GM12892 (cell line): ENCODE measurements at places on chromosomes 4 and X.

DNA sequence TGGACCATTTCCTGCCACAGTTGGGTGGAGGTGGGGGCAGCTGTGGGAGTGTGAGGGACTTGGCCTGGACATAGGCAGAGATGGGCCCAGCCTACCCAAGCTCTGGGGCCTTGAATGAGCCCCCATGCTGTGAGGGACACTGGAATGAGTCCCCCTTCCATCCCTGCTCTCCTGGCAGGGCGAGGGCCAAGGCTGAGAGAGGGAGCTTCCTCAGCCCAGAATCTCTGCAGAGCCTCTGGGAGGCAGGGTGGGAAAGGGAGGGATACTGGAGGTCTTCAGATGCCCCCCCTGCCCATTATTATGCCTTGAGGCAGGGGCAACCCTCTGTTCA lies 124.5 kb upstream of the PJA1 start:
- no peak for DNase-seq

DNA sequence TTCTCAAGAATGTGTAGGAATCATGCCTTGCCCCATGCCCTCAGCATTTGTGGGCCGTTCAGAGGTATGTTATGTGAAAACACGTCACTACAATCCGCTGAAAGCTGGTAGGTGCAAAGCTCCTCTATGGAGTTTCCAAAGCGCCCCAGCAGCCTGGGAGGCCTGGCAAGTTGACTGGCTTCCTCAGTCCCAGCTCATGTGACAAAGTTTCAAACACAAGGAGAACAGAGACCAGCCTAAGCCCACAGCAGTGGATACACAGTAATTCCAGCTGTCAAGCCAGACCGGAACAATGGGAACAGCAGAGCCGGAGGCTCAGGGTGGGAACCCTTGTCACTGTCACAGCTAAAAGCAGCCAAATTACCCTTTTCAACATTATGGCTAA lies 33.5 kb downstream of the NAT8L start:
- no peak for DNase-seq

DNA sequence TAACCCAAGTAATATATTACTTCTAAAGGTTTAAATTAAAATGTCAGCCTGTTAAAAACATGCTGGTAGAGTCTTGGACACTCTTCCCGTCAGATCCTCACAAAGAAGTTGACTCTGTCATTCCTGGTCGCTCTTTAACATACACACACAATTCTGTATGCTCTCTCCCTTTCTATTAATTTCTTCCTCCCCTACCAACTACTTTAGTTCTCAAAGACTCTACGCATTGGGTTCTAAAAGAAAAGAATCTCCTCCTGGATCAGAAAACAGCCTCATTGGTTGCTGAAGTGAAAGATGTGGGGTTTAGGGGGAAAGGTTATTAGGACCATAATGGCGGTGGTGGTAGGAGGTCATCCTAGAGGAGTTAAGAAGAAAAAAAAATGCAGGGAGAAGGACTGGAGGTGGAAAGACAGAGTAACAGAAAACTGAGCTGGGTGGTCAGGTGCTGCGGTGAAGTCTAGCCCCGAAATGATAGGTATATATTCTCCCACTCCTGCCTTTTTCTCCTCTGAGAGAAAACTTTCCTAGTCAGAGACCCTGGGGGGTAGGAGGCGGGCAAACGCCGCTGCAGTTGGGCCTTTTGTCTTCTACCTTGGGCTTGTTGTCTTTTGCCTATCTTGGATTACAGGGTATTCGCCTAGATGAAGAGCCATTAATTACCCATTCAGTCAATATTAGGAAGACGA lies 5.2 kb upstream of the PITX2 start:
- DNase-seq: no peak

DNA sequence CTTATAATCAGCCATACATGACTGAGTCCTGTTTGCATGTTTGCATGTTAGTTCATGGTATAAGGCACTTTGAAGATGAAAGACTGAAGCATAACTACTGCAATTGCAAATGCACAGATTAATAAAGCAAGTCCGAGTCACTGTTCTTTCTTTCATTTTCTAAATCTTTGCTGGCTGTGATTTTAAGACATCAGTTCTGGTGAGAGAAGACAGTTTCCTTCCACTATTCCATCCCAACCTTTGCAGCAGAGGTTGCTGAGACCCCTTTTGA lies 28.3 kb downstream of the RASL11B start:
- no peak for DNase-seq

GRCh38 chr4:54924891-54925290 lies 200.5 kb downstream of the KDR start:
- no peak for DNase-seq

DNA sequence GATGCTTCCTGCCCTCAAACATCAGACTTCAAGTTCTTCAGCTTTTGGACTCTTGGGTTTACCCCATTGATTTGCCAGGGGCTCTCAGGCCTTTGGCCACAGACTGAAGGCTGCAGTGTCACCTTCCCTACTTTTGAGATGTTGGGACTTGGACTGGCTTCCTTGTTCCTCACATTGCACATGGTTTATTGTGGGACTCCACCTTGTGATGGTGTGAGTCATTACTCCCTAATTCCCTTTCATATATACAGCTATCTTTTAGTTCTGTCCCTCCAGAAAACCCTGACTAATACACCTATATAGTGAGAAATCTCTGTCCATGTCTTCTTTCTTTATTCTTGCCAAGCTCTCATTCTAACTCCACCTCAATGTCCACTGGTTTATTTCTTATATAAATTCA lies 736.9 kb upstream of the HS3ST1 start:
- DNase-seq: no peak

GRCh38 chr4:80268936-80269335 lies 2.5 kb downstream of the FGF5 start:
- no peak for DNase-seq

DNA sequence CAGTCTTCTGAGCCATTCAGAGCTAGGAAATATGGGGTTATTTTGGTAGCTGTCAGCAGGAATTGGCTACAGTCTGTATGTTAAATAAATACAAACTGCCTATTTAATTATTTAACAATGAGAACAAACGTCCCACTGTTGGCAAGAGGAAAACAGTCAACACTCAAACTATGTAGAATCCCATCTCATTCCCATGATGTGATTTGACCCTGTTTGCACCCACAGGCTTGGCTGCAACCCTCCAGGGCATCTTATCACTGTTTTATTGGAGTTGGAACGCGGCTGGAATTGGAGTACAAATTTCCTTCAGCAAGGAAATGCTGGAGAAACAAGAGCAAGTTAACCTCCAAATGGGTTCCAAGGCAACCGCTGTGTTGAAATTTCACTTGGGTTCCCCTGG lies 124.0 kb downstream of the KIT start:
- no peak for DNase-seq

GRCh38 chrX:148382983-148383382 lies 117.4 kb upstream of the AFF2 start:
- DNase-seq: no peak
